Stimulated activated CD4-positive, alpha-beta T cell treated with anti-CD3 and anti-CD28 coated beads, Interleukin-2, amount 100 ng/mL, for 24 hours (primary cell): ENCODE measurements at places on chromosomes 5 and 9.

GRCh38 chr5:80959768-80960442, at the start of gene RASGRF2:
Gene RASGRF2 (plus strand): TSS chr5:80960363. CDS start chr5:80960739, 376 bp downstream.
- peak; percentile 64 for DNase-seq

DNA sequence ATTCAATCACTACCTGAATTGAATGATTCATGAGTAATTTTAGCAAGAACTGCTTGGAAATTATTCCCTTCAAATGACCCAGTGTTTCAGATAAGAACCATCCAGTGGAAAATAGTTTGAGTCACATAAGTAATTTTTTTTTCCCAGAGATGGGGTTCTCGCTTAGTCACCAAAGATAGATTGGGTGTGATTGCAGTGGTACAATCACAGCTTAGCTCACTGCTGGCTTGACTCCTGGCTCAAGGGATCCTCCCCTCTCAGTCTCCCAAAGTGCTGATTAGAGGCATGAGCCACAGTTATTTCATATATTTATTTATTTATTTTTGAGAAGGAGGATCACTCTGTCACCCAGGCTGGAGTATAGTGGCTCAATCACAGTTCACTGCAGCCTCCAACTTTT, 574.5 kb upstream of the ARRDC3 start:
- no peak for DNase-seq

- DNase-seq = no peak
These were observed 497.2 kb downstream of the MAT2B start for GRCh38 chr5:164002628-164003027.

GRCh38 chr5:120823328-120823727, 359.2 kb downstream of the PRR16 start:
- DNase-seq = no peak

GRCh38 chr5:114223866-114224265, 138.0 kb upstream of the KCNN2 start:
- DNase-seq = no peak

DNA sequence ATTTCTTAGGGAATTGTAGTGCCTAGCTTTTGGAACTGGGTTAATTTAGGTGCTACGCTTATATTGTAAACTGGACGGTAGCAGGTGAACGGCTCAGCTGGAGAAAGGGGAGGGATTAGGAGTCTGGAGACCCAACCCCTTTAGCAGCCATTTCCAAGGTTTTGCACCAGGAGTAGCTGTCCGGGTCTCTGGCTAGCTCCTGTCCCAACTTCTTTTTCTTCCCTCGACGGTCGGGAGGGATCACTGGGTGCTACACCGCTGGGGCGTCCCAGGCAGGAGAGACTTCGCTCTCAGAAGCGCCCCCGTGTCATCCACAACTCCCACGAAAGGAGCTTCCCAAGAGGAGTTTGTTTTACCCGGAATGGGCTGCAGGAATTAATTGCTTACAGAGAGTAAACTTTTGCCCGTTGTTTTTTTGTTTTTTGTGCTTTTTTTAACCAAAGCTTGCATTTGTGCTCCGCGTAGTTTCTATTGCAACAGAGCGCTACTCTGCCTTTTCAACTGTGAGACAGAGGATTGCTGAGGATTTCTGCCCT, 1640.9 kb upstream of the C9orf72 start:
- no peak for DNase-seq

GRCh38 chr9:1005043-1005667, 28.7 kb downstream of the DMRT3 start:
- no peak for DNase-seq

DNA sequence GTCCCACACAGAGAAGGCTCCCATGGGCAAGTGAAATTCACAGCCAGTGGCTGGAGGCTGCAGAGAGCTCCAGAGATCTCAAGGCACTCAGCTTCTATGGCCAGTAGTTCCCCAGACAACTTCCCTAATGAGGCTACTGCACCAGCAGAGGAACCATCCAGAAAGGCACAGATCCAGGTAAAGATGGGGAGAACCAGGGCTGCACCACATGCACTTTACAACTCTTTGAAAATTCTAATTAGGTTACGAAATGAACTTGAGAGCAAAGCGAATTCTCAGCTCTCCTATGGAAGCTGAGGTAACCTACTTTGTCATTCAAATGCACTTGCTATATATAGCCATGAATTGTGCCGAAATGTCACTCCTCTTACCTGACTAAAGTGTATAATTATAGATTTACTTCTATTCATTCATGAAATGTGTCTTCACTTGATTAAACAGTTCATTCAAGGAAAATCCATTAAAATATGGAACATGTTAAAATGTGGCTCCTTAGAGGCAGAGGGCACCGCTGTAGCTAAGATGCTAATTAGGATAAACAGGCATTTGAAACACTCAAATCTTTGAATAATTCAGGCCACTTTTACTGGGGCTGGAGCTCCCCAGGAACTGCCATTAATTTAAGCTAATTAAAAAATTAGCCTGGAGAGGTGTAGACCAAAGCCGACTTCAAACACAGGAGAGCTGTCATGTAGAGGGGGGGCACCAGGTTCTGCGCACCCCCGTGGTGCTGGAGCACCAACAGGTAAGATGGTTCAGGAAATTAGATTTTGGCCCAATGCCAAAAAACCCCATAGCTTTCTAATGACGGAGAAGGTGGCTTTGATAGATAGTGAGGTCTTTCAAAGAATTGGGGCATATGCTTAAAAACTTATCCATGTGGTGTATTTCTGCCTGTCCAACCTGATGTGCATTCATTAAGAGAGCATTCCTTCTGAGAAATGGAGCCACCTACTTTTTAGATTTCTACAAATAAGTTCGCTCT, 204.1 kb downstream of the GABBR2 start:
- DNase-seq = no peak

GRCh38 chr9:22039258-22039657, 30.2 kb upstream of the CDKN2B start:
- no peak for DNase-seq
